Stimulated activated CD8-positive, alpha-beta memory T cell treated with anti-CD3 and anti-CD28 coated beads, Interleukin-7, amount 100 ng/mL, for 24 hours (primary cell): ENCODE measurements at places on chromosomes 12 and 14.

- DNase-seq: peak; percentile 16
Measured at GRCh38 chr12:113208041-113208934, 13.0 kb upstream of the TPCN1 start.

- no peak for DNase-seq
Measured at GRCh38 chr14:84646786-84647500, 883.0 kb upstream of the FLRT2 start.

DNA sequence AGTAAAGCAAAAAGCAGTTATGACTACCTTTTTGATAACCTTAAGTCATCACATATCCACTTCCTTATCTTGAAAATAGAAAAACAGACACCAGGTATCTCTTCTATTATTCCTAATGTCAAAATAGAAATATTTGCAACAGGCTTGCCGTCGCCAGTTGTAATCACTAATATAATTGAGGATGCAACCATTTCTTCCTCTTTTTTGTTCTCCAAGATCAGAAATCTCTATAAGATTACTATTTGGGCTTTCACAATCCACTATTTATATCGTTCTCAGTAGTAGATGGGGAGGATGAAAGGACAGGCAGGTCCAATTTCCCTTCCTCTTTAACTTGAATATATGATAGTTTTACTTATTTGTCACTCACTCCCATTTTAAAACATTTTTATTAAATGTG, 130.2 kb upstream of the HMGA2 start:
- no peak for DNase-seq

- peak; percentile 37 for DNase-seq
Measured at GRCh38 chr14:94689218-94689984, 77.2 kb downstream of the SERPINA3 start.

GRCh38 chr12:40469736-40470135, 222.5 kb upstream of the CNTN1 start:
- DNase-seq: no peak

DNA sequence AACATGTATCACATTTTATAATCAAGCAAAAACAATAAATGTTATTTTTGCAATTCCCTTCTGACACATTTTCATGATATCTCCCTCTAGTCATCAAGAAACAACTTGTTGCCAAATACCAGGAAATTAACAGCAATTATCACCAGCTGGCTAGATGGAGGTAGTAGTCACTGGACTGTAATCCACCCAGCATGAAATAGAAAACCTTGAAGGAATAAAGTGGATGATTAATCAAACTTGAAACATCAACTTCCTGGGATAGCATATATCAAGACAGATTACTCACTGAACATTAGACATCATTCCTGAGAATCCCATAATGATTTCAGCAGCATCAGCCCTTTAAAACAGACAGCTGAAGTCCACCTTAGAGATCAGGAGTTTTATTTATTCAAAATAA, 259.0 kb downstream of the CCDC59 start:
- DNase-seq: no peak

GRCh38 chr12:121209624-121210572, at the start of gene P2RX4:
Gene P2RX4, plus strand, starts transcription at chr12:121210129. Its CDS starts 36 bp downstream, at chr12:121210165.
- DNase-seq: peak; percentile 66

- DNase-seq: no peak
Measured at GRCh38 chr14:52303236-52303635, 10.9 kb upstream of the PTGER2 start.

- DNase-seq: no peak
Measured at GRCh38 chr12:116319233-116319897, 41.9 kb upstream of the MED13L start.
